ENCODE measurements at places on chromosomes 5 and 9.

- DNase-seq: no peak
These were observed 81.9 kb downstream of the MED27 start for GRCh38 chr9:131997779-131998178.

DNA sequence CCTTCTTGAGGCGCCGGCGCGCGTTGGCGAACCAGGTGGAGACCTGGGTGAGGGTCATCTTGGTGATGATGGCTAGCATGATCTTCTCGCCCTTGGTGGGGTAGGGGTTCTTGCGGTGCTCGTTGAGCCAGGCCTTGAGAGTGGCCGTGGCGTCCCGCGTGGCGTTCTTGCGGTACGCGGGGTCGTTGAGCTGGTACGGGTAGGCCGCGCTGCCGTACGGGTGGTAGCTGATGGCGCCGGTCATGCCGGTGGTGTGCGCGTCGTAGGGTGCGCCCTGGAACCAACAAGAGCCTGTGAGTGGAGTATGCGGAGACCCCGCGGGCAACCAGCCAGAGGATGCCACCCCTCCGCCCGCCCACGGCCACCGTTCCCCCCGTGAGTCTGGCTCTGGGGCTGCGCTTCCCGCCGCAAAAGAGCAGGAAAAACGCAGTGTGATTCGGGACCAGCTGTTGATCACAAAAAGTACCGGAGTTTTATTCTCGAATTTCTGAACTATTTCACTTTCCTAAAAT is 1.9 kb downstream of the IRX2 start:
- DNase-seq: no peak

DNA sequence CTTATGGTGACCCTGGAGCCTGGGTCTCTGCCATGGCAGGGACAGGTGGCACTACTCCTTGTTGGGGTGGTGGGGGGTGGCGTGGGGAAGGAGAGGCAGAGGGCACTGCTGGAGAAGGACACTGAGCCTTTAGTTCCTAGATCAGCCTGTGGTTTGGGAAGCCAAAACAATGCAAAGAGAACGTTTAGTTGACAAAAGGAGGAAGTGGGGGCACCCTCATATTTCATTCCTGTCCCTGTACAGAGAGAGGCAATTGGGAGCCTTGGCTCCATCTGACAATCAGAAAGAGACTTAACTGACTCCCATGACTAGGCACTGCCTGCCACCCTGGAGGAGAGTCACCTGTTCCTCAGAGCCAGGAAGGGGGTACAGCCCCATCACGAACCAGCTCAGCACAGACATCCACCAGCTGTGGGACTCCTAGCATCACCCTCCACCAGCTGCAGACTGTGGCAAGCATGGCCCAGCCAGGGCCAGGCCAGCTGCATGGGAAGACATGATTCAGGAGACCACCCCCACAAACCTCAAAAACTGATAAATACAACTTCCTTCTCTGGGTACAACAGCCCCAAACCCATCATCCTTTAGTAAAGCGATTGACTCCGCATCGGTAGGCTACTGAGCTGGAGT is 257.5 kb downstream of the HSPA4 start:
- no peak for DNase-seq

DNA sequence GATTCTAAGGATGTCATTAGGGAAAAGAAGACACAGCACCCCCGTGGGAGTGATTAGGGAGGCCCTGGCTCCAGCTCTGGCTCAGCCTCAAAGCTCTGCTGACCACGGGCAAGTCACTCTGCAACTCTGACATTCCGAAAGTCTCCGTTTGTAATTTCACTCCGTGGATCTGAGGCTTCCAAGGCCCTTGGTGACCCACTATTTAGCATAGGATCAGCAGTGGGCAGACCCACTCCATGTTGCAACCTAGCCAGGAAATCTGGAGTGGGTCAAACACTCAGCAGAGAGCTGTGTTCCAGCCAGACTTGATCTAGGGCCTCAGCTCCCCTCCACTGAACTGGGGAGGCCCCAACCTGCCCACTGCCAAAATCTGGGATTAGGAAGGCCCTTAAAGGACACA is 11.8 kb downstream of the PHF19 start:
- DNase-seq: no peak

DNA sequence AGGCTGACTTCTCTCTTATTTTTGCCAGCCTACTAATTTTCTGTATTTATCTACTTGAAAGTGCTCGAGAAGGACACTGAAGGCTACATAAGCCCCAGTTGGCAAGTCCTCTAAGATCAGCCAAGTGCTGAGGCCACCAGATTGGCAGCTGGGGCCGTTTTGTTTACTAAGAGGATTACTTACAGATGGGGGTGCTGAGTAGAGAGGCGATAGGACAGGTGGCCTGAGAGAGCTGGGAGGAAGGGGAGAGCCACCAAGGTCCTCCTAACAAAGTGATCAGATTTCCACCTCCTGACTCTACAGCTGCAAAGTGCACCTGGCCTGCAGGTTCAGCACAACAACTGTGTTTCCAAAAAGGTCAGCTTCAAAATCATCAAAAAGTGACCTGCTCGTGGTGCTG is 32.9 kb downstream of the FRMD3 start:
- no peak for DNase-seq
